ENCODE measurements at places on chromosomes 12 and 14.

GRCh38 chr14:76996563-76997146, 31.9 kb downstream of the IRF2BPL start:
- DNase-seq = no peak

- no peak for DNase-seq
These were observed 329.4 kb upstream of the TBX3 start for GRCh38 chr12:115013236-115013981.

DNA sequence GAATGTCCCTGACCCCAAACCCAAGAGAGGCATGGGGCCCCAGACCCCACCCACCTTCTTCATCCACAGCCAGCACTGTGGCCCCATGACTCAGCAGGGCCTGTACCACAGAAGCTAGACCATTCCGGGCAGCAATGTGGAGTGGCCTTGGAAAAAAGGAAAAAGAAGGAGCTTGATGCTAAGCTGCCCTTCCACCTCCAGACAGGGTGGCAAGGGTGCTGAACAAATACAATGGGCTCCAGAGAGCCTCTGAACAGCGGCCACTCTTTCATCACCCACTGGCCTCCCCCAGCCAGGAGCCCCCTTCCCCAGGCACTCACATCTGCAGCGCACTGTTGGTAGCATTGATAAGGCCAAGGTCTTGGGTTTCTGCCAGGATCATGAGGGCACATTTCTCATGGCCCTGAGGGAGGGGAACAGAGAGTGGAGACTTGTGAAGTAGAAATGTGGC, 13.9 kb downstream of the SLC39A5 start:
- DNase-seq = no peak

DNA sequence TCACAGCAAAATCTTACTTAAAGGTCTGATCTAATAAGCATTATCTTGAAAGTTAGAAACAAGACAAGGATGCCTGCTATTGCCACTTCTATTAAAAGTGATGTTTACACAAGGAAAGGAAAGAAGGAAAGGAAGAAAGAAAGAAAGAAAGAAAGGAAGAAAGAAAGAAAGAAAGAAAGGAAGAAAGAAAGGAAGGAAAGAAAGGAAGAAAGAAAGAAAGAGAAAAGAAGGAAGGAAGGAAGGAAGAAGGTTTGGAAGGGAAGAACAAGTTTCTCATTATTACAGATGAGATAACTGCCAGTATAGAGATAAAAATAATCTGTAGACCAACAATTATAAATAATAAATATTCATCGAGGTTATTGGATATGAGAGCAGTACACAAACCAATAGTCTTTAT, 35.8 kb upstream of the KCNA1 start:
- no peak for DNase-seq

DNA sequence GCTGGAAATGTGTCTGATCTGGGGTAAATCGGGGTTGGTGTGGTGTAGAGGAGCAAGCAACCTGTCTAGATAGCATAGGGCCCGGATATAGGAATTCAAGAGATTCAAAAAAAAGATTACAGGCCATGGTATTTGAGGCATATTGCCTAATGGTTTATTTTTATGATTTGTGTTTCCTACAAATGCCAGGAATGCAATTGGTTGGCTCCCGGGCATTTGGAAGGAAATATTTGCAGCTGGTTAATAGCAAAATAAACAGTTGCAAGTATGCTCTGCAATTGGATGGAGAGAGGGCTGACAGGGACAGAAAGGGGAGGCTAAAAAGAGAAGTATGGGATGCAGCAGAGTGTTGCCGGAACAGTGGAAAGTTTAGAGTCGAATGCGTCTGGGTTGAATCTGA, 315.6 kb upstream of the ATP2B1 start:
- DNase-seq = no peak

DNA sequence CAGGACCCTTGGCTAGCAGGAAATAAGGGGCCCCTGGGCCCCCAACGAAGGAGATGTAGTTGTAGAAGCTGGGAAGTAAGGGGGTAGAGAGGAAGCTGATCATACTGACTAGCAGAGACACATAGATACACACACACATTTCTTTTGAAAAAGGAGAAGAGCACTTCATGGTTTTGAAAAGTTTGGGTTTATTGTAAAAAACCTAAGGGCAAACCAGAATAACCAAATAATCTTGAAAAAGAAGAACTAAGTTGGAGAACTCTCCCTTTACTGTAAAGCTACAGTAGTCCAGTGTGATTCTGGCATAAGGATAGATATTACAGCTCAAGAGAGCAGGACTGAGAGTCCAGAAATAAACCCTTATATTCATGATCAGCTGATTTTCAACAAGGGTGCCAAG, 5.8 kb upstream of the HCAR3 start:
- DNase-seq = no peak

GRCh38 chr12:92029136-92029535, 116.5 kb downstream of the BTG1 start:
- DNase-seq = no peak

DNA sequence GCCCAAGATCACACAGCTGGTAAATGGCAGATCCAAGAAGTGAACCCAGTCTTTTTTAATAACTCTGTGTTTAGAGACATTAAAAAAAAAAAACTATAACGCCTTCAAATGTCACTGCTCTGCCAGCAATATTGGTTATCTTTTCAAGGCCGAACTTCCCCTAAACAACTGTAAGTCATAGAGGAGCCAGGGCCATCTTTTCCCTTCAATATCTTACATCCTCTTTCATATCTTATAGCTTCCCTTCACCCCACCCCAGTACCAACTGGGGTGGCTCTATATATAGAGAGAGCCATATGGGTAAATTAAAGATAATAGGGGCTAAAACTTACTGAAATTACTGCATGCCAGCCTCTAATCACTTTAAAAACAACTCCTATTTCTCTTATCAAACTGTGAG, 100.2 kb downstream of the STAB2 start:
- DNase-seq = no peak

GRCh38 chr12:100243137-100243536, 23.7 kb downstream of the DEPDC4 start:
- no peak for DNase-seq

GRCh38 chr12:58566599-58566998, 353.7 kb downstream of the LRIG3 start:
- DNase-seq = no peak

GRCh38 chr12:21604245-21605101, at the start of gene GYS2:
GYS2 (minus strand) TSS chr12:21604847; CDS start chr12:21604592, 255 bp downstream.
- DNase-seq = no peak

GRCh38 chr12:132918680-132919079, 31.3 kb upstream of the CHFR start:
- no peak for DNase-seq

DNA sequence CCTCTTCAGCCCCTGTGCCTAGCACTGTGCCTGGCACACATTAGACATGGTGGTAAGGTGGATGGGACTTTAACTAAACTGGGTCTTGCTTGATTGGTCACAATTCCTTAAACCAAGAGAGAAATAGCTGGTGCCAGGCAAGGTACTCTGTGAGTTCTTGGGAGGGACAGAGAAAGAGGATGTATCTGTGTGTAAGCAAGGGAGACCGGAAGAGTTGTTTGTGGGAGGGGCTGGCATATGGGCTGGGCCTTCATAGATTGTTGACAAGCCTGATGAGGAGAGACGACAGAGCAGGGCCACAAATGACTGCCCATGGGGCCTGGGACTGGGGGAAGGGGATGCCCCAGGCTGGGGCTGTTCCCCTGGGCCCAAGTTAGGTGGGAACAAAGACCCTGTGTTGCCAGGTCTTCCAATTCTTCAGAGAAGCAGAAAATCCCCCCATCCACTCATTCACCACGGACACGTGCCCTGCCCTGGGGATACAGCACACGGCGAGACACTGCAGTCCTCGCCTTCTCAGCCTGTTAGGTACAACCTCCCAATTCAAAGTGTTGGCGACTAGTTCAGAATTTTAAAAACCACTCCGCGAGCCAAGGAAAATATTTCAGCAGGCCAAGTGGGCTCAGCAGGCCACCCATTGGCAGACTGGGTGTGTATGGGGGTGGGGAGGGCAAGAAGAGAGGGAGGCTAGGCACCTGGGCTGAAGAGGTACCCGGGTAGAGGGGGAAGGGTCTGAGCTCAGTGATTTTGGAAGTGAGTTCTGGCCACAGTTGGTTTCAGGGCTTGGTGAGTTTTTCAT, 11.4 kb upstream of the CYP46A1 start:
- no peak for DNase-seq

DNA sequence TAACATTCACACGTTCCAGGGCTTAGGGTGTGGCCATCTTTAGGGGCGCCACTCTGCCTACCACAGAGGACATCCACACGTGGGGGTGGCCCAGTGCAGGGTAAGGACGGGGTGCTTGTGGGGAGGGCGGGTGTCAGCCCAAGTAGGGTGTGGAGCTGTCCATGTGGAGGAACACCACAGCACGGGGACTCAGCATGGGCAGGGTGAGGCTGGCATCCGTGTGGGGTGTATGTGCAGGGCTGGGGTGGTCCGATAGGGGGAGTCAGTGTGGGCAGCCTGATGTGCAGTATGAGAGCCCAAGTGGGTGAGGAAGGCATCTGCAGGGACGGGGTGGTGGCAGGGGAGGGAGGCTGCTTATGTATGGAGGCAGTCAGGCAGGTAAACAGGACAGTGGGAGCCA, 17.7 kb downstream of the PSMC1 start:
- DNase-seq = no peak

DNA sequence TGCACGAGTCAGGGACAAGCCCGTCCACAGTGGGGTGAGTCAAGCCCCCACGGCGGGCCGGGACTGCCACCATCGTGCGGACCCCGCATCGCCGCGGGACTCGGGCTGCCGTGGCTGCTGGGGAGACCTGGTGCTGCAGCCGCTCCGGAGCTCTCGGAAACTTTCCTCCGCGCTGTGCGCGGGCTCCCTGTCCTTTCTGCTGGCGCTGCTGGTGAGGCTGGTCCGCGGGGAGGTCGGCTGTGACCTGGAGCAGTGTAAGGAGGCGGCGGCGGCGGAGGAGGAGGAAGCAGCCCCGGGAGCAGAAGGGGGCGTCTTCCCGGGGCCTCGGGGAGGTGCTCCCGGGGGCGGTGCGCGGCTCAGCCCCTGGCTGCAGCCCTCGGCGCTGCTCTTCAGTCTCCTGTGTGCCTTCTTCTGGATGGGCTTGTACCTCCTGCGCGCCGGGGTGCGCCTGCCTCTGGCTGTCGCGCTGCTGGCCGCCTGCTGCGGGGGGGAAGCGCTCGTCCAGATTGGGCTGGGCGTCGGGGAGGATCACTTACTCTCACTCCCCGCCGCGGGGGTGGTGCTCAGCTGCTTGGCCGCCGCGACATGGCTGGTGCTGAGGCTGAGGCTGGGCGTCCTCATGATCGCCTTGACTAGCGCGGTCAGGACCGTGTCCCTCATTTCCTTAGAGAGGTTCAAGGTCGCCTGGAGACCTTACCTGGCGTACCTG, 1.1 kb downstream of the PDE3A start:
- DNase-seq = no peak

DNA sequence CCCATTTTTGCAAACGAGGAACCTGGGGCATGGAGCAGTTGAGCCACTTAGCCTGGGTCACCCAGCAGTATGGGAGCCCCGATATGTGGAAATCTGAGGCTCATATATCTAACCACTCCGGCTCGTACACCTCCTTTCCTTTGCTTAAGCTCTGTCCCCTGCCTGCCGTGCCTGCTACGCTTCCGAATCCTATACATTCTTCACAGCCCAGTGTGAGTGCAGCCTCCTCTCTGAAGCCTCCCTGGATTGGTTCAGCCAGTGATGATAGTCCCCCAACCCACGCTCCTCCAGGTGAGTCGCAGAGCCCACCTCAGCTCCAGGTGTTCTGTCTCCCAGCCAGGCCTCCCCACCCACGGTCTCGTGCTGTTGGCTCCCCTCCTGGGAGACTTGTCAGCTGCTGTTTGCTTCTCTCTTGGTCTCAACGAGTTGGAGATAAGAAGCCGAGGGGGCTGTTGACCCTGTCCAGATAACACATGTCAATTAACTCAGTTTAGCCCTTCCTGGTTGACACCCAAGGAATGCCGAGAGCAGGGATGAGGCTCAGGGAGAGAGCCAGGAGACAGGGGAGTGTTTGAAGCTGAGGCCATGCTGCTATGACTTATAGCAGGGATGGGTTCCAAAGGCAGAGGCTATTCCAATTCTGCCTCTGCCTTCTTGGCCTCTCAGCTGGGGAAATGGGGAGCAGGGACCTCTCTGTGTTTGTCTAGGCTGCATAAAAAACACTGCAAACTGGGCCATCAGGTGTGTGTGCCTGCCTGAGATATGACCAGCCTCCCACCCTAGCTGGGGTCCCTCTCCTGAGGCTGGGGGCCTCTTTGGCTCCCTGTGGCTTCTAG, 19.0 kb downstream of the SDSL start:
- no peak for DNase-seq

GRCh38 chr12:24839268-24839791, 109.6 kb downstream of the BCAT1 start:
- peak; percentile 35 for DNase-seq

DNA sequence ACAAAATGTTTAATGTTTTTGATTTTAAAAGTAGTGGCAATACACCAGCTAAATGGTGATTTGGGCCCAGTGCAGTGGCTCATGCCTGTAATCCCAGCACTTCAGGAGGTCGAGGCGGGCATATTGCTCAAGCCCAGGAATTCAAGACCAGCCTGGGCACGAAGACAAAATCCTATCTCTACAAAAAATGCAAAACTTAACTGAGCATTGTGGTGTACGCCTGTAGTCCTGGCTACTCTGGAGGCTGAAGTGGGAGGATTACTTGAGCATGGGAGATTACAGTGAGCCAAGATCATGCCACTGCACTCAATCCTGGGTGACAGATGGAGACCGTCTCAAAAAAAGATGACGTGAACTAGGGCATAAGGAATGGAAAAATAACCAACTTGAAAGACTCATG, 4.7 kb downstream of the RPL36AL start:
- DNase-seq = no peak

GRCh38 chr14:56207626-56208292, 89.5 kb downstream of the PELI2 start:
- no peak for DNase-seq

DNA sequence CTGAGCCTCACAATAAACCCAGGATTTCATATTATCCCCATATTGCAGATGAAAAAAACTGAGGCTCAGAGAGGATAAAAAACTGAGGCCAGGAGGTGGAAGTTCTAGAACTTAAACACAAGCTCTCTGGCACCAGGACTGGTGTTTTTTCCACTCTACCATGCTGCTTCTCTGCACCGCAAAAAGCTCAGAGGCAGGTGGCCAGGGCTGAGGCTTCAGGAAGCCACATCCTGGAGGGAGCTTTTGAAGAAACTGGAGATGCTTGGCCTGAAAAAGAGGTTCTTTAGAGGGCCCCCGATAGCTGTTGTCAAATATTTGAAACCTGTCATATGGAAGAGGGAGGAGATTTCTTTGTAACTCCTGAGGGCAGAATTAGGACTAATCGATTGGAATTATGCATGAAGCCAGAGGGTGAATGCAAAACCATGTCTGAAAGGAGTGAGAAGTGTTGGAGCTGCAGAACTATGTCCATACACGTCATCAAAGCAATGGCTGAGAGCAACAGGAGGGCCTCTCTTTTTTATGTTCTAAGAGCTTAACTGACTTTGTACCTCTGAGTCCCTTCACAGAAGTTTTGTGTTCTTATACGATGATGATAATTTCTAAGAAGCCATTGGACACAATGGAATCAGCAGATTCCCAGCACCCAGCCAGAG, 448.6 kb downstream of the FUT8 start:
- no peak for DNase-seq

- no peak for DNase-seq
These were observed 745 bp upstream of the ADCY4 start for GRCh38 chr14:24335461-24336171.
